ENCODE measurements at places on chromosomes 1 and 21.

DNA sequence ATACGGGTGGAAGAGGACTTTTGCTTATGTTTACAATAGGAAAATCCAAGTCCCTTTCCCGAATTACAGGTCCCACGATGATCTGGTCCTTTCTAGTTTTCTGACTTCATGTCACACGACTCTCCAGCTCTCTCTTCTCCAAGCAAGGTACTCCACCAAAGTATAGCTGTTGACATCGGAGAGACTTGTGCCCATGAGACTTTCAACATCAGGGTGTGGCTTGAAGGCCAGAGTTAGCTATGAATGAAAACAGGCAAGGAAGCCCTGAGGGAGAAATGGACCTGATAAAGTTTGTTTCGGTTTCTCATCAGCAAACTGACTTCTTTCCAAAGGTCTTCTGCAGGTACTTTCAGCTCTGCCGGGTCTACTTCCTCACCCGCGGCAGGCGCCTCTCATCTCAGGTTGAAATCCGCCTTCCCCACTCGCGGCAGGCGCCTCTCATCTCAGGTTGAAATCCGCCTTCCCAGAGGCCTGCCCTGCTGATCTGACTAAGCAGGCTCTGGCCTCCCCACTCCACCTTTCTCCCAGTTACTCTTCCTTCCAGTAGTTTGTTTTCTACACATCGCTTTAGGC lies 2.1 kb upstream of the PER3 start:
- DNase-seq = no peak

- no peak for DNase-seq
These were observed 5.1 kb downstream of the DNASE2B start for GRCh38 chr1:84403347-84403746.

DNA sequence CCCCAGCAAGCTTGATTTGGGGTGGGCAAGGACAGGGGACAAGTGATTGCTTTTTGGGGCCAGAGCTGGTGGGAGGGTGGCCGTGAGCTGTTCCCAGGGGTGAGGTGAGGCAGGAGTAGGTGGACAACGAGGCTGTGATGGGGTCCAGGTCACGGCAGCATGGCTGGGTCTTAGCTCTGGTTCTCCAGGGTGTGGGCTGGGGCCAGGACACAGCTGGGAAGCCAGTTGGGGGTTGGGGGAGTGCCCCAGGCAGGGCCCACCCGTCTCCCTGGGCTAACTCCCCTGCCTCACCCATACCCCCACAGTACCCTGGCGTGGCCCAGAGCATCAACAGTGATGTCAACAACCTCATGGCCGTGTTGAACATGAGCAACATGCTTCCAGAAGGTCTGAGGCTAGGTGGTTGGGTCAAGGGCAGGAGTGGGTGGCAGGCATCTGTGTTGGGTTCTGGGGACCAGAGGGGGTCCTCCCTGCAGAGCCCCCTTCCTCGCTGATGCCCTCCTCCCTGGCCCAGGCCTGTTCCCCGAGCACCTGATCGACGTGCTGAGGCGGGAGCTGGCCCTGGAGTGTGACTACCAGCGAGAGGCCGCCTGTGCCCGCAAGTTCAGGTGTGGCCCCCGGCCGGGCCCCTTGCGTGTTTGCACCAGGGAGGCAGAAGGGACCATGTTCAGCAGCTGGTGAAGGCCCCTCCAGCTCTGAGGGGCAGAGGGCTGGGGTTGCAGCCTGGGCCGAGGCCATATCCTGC lies 43.3 kb downstream of the COQ8A start:
- DNase-seq = no peak

DNA sequence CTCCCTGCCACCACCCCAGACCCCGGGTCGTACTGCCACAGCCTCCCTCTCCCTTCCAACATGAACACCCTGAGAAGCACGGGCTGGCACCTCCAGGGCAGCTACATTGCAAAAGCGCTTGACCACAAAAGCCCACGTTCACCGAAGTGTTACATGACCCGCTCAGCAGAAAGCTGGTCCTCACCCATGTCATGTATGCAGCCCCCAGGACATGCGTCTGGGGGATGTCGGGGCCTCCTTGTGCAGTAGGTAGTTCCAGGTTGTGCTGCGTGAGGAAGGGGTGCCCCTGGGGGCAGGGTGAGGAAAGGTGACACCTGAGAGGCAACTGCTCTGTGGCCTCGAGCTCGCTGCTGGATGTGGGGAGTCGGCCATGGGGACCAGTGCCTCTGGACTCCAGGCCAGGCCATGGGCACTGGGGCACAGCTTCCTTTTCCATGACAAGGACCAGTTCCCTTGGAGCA lies 102.0 kb upstream of the C1orf174 start:
- DNase-seq = no peak

DNA sequence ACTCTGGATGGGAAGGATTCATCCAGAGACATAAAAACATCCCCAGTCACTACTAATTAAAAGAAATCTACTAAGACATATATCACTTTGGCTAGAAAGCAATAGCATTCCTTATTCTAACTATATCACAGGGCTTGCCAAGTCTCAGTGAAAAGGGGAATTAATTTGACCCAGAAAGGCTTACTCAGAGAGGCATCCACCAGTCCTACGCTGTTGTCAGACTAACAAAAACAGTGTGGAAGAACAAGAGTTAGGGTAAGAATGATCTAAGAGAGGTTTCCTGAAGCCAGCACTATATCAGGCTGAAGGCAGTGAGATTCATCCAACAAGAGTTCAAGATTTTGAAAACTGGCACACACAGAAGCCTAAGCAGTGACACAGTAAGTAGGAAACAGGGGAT lies 126.1 kb downstream of the GDAP2 start:
- no peak for DNase-seq

DNA sequence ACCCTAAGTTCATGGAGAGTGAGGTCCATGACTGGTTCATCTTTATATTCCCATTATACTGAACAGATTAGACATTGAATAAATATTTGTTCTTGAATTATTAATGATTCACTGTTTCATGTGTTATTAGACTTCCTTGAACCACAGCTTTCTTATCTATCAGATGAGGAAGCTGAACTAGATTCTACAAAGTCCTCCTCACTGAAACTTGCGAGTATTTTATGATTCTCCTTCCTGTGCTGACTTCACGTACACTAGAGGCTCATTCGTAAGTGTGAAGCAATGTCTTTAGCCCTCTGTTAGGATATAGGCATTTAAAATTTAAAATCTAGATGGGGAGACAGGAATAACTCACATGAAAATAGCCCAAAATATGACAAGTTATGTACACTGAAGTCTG lies 95.6 kb upstream of the IRF2BP2 start:
- DNase-seq = no peak

- DNase-seq = no peak
These were observed 36.1 kb upstream of the GOLT1A start for GRCh38 chr1:204249736-204250427.

- no peak for DNase-seq
These were observed 170.0 kb upstream of the L1TD1 start for GRCh38 chr1:62024690-62025089.

GRCh38 chr1:247456021-247456420 lies 1.9 kb downstream of the OR2B11 start:
- no peak for DNase-seq

- DNase-seq = no peak
These were observed 5.4 kb upstream of the PITHD1 start for GRCh38 chr1:23772854-23773242.

DNA sequence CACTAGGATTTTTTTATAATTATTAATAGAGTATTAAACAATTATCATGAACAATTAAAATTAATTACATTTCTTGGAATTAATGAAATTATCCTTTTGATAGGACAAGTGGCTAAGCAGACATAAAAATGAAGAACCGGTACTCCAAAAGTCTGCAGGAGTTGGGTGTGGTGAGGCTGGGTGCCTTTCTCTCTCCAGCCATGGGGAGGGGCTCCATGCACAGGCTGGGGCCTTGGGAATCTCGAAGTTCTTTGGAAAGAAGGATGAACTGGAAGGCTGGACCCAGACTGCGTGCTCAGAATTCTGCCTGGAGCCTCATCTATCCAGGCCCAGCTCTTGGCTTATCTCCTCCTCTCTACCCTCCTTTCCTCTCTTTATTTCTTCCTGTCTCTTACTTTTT lies 94.1 kb downstream of the ACTL8 start:
- no peak for DNase-seq

DNA sequence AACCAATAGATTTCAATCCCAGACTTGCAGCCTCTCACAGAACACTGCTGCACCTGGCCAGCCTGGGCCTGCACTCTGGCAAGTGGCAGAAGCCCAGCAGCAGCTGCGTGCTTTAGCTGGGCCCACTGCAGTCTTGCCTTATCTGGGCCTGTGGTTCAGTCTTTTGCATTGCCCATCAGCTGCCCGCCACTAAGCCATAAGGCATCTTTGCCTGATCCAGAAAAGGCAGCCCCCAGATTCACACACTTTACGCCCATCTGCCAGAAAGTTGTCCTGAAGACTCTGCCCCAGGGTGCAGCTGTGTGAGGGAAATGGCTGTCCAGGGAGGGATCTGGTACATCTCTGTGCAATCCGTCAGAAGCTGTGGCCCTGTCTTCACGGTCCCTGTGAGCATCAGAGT lies 217.0 kb downstream of the DNAH14 start:
- DNase-seq = no peak

GRCh38 chr1:23600283-23600682 lies 41.0 kb upstream of the ID3 start:
- no peak for DNase-seq

GRCh38 chr1:206482611-206483010 lies 12.3 kb downstream of the IKBKE start:
- no peak for DNase-seq

GRCh38 chr1:32508761-32509160 lies 30.5 kb upstream of the ZBTB8A start:
- DNase-seq = no peak

- no peak for DNase-seq
These were observed 9.6 kb downstream of the EPHA10 start for GRCh38 chr1:37755290-37755689.

DNA sequence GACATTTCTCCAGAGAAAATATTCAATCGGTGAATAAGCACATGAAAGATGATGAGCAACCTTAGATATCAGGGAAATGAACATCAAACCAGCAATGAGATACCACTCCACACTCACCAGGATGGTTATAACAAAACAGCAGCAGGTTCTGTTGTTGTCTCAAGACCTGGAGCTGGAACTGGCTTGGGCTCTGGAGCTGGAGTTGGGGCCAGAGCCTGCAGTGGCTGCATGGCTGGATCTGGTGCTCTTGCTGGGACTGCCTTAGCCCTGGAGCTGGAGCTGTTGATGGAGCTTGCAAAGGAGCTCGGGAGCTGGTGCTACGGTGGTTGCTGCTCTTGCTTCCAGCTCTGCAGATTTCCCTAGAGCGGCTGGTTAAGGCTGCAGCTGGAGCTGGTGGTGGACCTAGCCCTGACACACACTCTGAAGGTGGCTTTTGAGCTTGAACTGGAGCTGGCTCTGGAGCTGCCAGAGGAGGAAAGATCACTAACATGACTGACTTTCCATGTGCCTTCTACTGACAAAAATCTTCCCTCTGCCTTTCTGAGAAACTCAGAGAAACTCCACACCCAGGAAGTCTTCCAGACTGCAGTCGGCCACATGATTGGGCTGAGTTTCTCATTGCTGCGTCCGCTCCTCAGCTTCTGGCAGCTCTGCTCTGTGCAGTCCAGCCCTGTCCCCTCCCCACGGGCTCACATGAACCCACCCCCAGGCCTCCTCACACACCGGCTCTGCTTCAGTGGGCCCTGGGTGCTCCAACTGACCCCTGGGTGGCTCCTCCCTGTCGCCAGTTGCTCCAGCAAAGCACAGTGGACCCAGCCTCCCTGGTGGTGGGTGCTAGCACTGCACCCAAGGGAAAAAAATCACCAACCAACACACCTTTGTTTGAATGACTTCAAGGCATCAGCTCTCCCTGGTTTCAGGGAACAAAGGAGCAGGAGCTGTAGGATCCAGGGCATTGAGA lies 139.1 kb upstream of the FMN2 start:
- DNase-seq = no peak

- no peak for DNase-seq
These were observed 51.2 kb downstream of the PIK3R3 start for GRCh38 chr1:46081206-46081605.

DNA sequence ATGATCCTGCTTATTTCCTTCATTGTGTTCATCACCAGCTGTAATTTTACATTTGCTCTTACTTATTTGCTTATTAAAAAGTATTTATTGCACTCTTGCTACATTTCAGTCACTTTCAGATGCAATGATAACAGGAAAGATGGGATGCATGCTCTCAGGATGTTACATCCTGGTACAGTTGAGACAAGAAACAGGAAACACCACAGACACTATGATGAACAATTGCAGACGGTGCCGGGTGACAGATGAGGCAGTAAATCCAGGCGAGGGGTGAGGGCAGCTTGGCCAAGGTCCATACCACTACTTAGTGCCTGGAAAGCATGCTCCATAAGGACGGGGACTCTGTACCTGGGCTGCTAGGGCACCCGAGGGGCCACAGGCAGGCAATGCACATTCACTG lies 156.6 kb upstream of the RAB4A start:
- no peak for DNase-seq

- DNase-seq = no peak
These were observed 132.2 kb downstream of the PSMG1 start for GRCh38 chr21:39050841-39051587.

- DNase-seq = no peak
These were observed 101.5 kb downstream of the PLA2G4A start for GRCh38 chr1:186930238-186930637.

DNA sequence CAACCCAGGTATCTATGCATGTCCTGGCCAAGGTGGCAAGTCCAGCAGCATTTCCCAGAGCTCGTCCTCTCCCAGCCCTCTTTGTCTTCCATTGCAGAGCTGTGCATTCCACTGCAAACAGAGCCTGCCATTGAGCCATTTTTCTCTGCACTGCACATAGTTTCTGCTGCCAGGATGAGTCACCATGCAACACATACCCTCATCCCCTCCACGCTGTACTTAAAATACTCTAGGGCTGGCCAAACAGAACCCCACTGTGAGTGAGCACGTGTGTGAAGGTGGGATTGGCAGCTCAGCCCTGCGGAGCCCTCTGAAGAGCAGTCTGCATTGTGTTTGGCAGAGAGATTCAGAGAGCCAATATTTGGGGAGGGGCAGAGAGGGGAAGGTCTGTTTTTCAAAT lies 3.9 kb upstream of the ATP1B1 start:
- DNase-seq = no peak

GRCh38 chr1:89905395-89906058 lies 84.7 kb downstream of the LRRC8D start:
- no peak for DNase-seq

- DNase-seq = peak; percentile 37
These were observed 910 bp upstream of the RERE start for GRCh38 chr1:8818325-8818775.
